Progenitor cell of endocrine pancreas (in vitro differentiated cells): ENCODE measurements at places on chromosomes 7 and 10. TPM values are rescaled to one million over a fixed set of nuclear protein-coding genes. Genes with fewer than 3 reads are reported as not detected.

Gene TMEM26
- 0.24 and 0.87 TPM in 2 replicates for total RNA-seq

Gene CLDN4
- total RNA-seq = 172 and 183 TPM in 2 replicates

Gene RET
- total RNA-seq = 0.75 and 1.5 TPM in 2 replicates

Gene IFIT3
- total RNA-seq = 0.16 TPM in 1 of 2 replicates, not detected in the other

Gene PTPRE
- total RNA-seq = 1.9 and 2.4 TPM in 2 replicates

Gene FAM107B
- 82.2 and 87.4 TPM in 2 replicates for total RNA-seq

Gene C7orf25
- total RNA-seq = 3.2 and 6.5 TPM in 2 replicates

DNA sequence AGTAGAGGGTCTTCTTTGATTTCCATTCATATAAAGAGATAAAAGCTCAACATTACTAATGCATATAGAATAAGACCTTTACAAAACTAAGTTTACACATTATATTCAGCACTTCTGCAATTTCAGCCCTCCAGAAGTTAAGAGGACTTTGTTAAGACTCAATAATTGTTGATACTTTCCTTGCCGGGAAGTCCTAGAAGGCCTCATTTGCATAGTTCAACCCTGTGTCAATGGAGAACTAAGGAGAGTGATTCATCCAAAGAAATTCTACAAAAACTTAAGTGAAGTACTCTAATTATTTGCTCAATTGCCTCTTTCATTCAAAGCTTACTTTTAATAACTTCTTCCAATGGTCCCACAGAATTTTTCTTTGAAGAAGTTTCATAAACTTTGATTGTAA, 1060.3 kb upstream of the CELF2 start:
- H3K27me3 ChIP-seq = no peaks in the 10 kb centered on the region
- no peaks in the 10 kb centered on the region for H3K36me3 ChIP-seq
- H3K4me1 ChIP-seq = no peaks in the 10 kb centered on the region
- no peak overlapping the region for H3K27ac ChIP-seq
- no peak overlapping the region for H3K4me3 ChIP-seq

- no peaks in the 10 kb centered on the region for H3K27me3 ChIP-seq
- DNase-seq = no peak
These were observed 230.6 kb upstream of the CHRM2 start for GRCh38 chr7:136637813-136638212.

- no peaks in the 10 kb centered on the region for H3K27me3 ChIP-seq
- no peak for DNase-seq
- H3K36me3 ChIP-seq = no peaks in the 10 kb centered on the region
- peaks cover 12% of the 10 kb centered on the region for H3K4me1 ChIP-seq
- peak overlapping the region; percentile 27 for H3K27ac ChIP-seq
These were observed 80.4 kb downstream of the CNNM2 start for GRCh38 chr10:102998399-102998907.

- H3K27me3 ChIP-seq = no peaks in the 10 kb centered on the region
- no peak overlapping the region for H3K4me3 ChIP-seq
- H3K27ac ChIP-seq = no peak overlapping the region
- H3K4me1 ChIP-seq = no peaks in the 10 kb centered on the region
These were observed 549.0 kb upstream of the VSTM2A start for GRCh38 chr7:53993224-53993623.

GRCh38 chr7:153835712-153836265, 216.4 kb upstream of the DPP6 start:
- H3K27ac ChIP-seq = no peak overlapping the region
- no peak for DNase-seq
- no peaks in the 10 kb centered on the region for H3K4me1 ChIP-seq
- no peaks in the 10 kb centered on the region for H3K27me3 ChIP-seq
- no peak overlapping the region for H3K4me3 ChIP-seq

GRCh38 chr7:154852205-154852604, 150.7 kb downstream of the PAXIP1 start:
- no peak overlapping the region for H3K4me3 ChIP-seq
- H3K27me3 ChIP-seq = no peaks in the 10 kb centered on the region
- no peak overlapping the region for H3K27ac ChIP-seq

DNA sequence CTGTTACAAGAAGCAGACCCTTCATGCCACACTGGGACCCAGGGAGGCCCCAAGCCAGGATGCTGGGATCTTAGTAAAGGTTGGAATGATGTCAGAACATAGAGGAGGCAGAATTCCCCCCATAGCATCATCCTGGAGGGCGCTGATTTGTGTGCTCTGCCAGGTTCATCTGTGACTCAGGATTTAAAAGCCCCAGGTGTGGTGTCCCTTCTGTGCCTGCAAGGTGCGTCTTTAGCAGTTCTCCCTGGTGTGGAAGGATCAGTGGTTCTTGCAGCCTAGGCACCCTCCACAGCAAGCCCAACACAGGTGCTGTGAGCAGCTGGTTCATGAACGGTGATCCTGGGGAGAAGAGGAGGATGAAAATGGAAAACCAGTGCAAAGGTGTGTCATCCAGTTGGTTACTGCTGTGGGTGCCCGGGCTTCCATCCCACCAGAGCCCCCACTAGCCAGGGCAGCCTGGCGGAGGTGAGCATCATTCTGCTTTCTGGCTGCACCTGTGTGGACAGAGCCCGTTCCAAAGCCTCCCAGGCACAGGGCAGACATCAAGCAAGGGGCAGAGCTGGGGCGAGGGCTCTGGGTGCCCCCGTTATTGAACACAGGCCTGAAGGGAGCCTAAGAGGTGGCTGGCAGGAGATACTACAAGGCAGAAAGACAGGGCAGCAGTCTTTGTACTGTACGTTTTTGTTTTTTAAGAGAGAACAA, 49.5 kb downstream of the IKZF1 start:
- no peaks in the 10 kb centered on the region for H3K36me3 ChIP-seq
- H3K27me3 ChIP-seq = peaks cover 18% of the 10 kb centered on the region
- no peak overlapping the region for H3K4me3 ChIP-seq
- H3K4me1 ChIP-seq = no peaks in the 10 kb centered on the region
- DNase-seq = no peak

GRCh38 chr7:101589976-101590662, 39.0 kb downstream of the MYL10 start:
- DNase-seq = no peak
- no peaks in the 10 kb centered on the region for H3K36me3 ChIP-seq
- H3K27me3 ChIP-seq = peaks cover 11% of the 10 kb centered on the region
- no peaks in the 10 kb centered on the region for H3K4me1 ChIP-seq
- H3K27ac ChIP-seq = no peak overlapping the region

GRCh38 chr10:129552119-129552518, 85.1 kb downstream of the MGMT start:
- no peaks in the 10 kb centered on the region for H3K36me3 ChIP-seq
- peaks cover 3% of the 10 kb centered on the region for H3K27me3 ChIP-seq
- DNase-seq = no peak
- no peak overlapping the region for H3K27ac ChIP-seq
- H3K4me3 ChIP-seq = no peak overlapping the region
- no peaks in the 10 kb centered on the region for H3K4me1 ChIP-seq

DNA sequence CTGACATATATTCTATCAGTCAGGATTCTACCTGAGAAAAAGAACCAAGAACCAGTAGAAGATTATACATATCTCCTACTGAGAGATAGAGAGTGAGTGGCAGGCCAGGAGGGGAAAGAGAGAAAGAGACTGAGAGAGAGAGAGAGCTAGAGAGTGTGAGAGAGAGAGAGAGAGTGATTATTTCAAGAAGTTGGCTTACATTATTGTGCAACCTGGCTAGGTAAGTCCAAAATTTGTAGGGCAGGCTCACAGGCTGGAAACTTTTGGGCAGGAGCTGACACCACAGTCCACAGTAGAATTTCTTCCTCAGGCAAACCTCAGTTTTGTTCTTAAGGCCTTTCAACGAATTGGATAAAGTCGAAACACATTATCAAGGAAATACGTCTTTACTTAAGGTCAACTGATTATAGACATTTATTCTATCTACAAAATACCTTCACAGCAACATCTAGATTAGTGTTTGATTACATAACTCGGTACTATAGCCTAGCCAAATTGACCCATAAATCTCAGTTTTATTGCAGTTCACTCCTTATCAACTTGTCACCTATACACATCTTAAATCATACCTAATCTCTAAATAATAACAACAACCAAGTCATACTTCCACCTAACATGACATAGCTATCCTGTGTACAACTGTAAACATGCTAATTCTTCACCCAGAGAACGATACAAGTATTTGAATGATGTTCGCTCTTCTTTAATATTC, 17.0 kb upstream of the CYP2C18 start:
- H3K27ac ChIP-seq = no peak overlapping the region
- H3K4me1 ChIP-seq = peaks cover 2% of the 10 kb centered on the region
- no peak for DNase-seq
- H3K4me3 ChIP-seq = no peak overlapping the region
- H3K27me3 ChIP-seq = no peaks in the 10 kb centered on the region

GRCh38 chr7:31758755-31759154, 71.7 kb downstream of the PPP1R17 start:
- no peak overlapping the region for H3K4me3 ChIP-seq
- no peak for DNase-seq
- no peak overlapping the region for H3K27ac ChIP-seq
- no peaks in the 10 kb centered on the region for H3K36me3 ChIP-seq

DNA sequence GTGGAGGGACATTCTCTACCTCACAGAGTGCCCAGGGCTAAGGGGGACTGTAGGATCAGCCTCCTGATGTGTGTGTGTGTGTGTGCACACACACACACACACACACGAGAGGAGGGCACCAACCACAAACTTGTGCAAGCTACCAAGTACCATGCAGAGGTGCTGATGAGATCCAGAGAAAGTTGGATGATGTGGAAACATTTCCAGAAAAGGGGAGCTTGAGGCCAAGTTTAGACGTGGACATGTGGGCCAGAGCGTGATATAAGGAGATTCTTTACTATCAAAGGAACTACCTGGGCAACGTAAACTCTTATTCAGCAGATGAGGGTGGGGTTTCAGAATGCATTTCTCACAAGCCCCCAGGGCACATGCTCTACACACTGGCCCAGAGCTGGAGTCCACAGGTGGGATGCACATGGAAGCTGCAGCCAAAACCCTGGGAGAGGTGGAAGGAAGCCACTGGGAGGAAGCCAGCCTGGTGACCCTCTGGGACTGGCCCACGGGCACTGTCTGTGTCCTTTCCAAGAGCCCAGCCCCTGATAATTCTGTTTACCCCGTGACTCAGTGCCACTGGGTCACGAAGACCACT, 53.5 kb downstream of the DLG5 start:
- H3K4me3 ChIP-seq = no peak overlapping the region
- peak overlapping the region; percentile 28 for H3K27ac ChIP-seq
- peaks cover 19% of the 10 kb centered on the region for H3K4me1 ChIP-seq
- peaks cover 4% of the 10 kb centered on the region for H3K36me3 ChIP-seq
- no peaks in the 10 kb centered on the region for H3K27me3 ChIP-seq

DNA sequence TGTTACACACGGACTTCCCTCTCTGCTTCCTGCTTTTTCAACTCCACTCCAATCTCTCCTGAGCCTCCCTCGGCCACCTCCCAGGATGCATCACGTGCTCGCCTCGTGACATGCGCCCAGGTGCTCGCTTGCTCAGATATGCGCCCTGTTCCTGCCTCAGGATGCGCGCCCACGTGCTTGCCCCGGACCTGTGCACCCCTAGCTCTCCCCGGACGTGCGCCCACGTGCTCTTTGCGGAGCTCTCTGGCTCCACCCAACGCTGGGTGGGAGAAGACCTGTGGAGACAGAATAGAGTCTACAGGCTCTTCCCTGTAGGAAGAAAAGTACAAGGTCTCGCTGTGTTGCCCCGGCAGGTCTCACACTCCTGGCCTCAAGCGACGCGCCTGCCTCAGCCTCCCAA, 23.1 kb downstream of the PARD3 start:
- peak overlapping the region; percentile 76 for H3K27ac ChIP-seq
- no peak for DNase-seq
- peaks cover 5% of the 10 kb centered on the region for H3K36me3 ChIP-seq

DNA sequence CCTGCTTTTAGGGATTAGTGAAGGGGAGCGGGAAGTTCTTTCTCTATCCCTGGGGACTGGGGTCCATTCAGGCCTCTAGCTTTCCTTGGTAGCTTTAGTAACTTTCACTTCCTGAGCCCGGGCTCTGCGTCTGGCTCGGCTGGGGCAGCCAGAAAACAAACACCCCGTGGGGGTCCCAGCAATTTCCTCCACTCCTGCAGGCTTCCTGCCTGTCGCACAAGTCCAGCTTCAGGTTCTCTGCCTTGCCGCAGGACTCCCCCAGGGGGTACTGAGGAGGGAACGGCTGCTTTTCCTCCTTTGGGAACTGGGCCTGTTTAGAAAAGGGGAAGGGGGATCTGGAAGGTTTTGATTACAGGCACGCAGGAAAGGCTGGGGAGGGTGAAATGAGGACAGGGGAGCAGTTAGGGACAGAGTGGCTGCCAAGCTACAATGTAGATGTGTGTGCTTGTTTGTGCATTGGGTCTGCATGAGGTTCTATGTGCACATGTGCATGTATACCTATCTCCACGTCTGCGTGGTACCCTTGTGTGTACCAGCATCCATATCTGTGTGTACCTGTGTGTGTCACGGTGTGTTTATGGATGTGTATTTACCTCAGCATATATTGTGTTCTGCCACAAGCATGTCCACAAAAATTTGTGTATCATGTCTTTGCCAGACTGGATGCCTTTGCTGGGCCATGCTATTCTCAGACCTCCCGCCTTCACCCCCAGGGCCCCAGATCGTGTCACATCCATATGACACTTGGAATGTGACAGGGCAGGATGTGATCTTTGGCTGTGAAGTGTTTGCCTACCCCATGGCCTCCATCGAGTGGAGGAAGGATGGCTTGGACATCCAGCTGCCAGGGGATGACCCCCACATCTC, 2.0 kb downstream of the KAZALD1 start:
- no peak overlapping the region for H3K4me3 ChIP-seq
- no peak for DNase-seq
- H3K27me3 ChIP-seq = peaks cover 52% of the 10 kb centered on the region
- no peak overlapping the region for H3K27ac ChIP-seq

- no peak overlapping the region for H3K27ac ChIP-seq
- H3K36me3 ChIP-seq = no peaks in the 10 kb centered on the region
- peaks cover 12% of the 10 kb centered on the region for H3K27me3 ChIP-seq
- no peak overlapping the region for H3K4me3 ChIP-seq
These were observed 317.3 kb downstream of the TCERG1L start for GRCh38 chr10:130994191-130994590.

DNA sequence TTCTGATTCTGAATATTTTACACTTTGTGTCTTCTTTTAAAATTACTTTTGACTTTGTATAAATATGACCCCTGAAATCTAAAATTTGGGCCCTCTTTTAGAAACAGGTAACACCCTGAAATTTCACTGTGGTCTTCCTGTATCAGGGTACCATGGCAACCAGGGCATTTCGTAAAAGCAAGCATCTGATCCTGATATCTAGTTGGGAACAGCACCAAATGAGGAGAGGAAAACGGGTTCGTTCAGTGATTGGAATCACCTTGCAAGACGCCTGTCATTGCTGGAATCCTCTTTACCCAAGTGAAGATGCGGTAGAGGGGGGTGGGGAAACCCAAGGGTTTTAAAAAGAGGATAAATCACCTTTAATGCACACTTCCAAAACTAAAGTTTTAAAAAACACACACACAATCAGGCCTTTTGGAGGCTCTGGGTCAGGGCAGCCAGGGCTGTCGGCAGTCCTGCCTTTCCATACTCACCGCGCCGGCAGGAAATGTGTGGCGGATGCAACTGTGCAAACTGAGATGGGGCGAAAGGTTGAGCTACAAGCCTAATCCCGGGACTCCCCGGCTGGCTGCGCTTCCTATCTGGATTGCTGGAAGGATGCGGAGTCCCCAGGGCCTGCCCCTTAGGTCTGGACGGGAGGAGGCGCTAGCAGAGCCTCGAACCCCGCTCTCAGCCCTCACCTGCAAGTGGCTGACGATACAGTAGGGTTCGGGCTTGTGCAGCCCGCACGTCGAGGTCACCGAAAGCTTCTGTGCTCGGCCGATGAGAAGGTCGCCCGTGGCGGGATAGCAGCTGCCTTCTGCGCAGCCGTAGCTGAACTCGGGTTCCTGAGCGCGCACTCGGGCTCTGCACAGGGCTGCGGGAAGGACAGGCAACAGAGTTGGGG, 1.8 kb downstream of the LAMB1 start:
- H3K36me3 ChIP-seq = peaks cover 16% of the 10 kb centered on the region
- no peaks in the 10 kb centered on the region for H3K27me3 ChIP-seq
- peak overlapping the region; percentile 43 for H3K27ac ChIP-seq
- DNase-seq = peak; percentile 13
